CD4-positive, alpha-beta T cell (primary cell): ENCODE measurements at places on chromosomes 7 and 10. TPM values are rescaled to one million over a fixed set of nuclear protein-coding genes. Genes with fewer than 3 reads are reported as not detected.

GRCh38 chr7:2666155-2666554, 21.8 kb upstream of the AMZ1 start:
- no peaks in the 10 kb centered on the region for H3K36me3 ChIP-seq
- peaks cover 3% of the 10 kb centered on the region for H3K27me3 ChIP-seq
- no peak for DNase-seq
- H3K4me1 ChIP-seq = peaks cover 5% of the 10 kb centered on the region
- no peak overlapping the region for H3K4me3 ChIP-seq

- H3K4me1 ChIP-seq = peaks cover 22% of the 10 kb centered on the region
- DNase-seq = peak; percentile 13
- H3K4me3 ChIP-seq = peak overlapping the region; percentile 78
- H3K36me3 ChIP-seq = no peaks in the 10 kb centered on the region
- H3K27me3 ChIP-seq = no peaks in the 10 kb centered on the region
- H3K27ac ChIP-seq = no peak overlapping the region
Measured at GRCh38 chr10:24722676-24723385, 856 bp downstream of the ARHGAP21 start.

DNA sequence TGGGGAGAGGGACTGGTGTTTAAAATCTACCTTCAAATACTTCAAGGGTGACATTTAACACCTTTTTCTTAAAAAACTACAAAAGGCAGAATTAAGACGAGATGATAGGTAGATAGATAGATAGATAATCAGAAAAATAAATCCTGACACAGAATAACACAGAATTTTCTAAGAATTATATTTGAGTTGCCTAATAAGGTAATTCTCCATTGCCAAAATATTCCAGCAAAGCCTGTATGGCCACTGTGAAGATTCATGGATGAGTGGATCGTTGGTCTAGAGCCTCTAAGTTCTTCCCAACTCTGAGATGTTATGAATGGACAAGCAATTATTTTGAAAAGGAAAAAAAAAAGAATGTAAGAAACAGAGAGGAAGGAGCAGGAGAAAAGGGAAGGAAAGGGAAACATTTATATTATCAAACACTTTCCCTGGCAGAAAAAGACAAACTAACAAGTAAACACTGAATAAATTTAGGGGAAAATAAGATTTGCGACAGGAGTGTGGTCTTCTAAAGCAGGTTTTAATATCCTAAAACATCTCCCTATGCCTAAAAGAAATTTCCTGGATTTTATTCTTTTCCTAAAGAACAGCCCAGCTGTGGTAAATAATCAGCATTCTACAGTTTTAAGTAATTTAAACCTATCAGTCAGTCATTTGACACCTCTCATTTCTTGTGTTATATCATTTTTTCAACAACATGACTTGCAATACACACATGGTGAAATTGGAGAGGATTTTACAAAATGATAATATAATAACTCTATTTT, 7.5 kb upstream of the CAV2 start:
- peaks cover 16% of the 10 kb centered on the region for H3K27me3 ChIP-seq
- H3K4me1 ChIP-seq = no peaks in the 10 kb centered on the region
- no peak overlapping the region for H3K27ac ChIP-seq
- H3K36me3 ChIP-seq = no peaks in the 10 kb centered on the region

Gene CALML3
- total RNA-seq = not detected

Gene FAM20C
- 1.7 TPM for total RNA-seq

Gene SORCS3
- total RNA-seq = 1.7 TPM

Gene ENKUR
- not detected for total RNA-seq

DNA sequence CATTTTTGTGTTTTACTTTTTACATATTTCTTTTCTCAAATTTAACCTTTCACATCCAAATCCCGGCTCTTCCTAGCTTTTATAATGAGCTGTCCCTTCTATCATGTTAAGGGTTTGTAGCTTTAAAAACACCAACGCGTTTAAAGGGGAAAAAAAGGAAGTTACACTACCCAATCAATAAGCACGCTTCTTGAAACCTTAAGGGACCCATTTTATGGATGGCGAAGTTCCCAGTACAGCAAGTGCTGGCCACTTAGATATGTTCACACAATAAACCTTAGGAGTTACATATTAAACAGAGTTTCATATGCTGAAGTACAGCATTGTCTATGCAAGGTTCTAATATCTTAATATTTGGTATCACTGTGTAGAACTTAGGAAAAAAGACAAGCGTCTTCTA, 1.8 kb downstream of the GNG11 start:
- H3K27me3 ChIP-seq = peaks cover 26% of the 10 kb centered on the region
- no peaks in the 10 kb centered on the region for H3K36me3 ChIP-seq
- DNase-seq = no peak
- H3K4me3 ChIP-seq = no peak overlapping the region
- H3K4me1 ChIP-seq = peaks cover 9% of the 10 kb centered on the region

DNA sequence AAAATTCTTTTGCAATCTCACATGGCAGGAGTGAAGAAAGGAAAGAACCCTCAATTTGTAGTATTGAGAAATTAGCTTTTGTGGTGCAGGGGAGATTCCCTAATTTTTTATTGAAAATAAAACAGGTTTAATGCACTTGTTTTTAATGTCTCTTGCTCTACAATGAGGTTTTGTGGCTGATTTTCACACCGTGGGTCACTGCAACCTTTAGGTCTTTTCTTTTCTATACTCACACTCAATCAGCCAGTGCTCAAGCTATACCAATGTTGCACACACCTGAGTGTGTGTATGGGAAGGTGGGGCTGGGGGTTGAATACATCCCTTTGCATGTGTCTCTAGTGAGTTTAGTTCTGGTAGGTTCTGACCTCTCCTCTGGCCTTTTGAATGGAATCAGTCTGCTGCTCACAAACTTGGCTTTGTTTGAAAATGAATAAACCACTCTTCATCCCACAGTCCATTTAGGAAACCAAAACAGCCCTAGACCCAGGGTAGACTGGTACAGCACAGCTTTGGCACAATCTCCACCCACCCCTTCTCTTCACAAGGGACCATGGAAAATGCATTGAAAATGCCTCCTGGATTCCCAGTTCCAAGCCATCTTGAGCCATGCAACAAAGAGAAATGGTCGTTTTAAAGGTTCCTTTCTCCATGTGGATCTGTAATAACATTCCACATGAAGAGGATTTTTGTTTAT, 411.5 kb downstream of the SFMBT2 start:
- no peaks in the 10 kb centered on the region for H3K36me3 ChIP-seq
- no peaks in the 10 kb centered on the region for H3K27me3 ChIP-seq
- H3K4me3 ChIP-seq = no peak overlapping the region
- DNase-seq = no peak

DNA sequence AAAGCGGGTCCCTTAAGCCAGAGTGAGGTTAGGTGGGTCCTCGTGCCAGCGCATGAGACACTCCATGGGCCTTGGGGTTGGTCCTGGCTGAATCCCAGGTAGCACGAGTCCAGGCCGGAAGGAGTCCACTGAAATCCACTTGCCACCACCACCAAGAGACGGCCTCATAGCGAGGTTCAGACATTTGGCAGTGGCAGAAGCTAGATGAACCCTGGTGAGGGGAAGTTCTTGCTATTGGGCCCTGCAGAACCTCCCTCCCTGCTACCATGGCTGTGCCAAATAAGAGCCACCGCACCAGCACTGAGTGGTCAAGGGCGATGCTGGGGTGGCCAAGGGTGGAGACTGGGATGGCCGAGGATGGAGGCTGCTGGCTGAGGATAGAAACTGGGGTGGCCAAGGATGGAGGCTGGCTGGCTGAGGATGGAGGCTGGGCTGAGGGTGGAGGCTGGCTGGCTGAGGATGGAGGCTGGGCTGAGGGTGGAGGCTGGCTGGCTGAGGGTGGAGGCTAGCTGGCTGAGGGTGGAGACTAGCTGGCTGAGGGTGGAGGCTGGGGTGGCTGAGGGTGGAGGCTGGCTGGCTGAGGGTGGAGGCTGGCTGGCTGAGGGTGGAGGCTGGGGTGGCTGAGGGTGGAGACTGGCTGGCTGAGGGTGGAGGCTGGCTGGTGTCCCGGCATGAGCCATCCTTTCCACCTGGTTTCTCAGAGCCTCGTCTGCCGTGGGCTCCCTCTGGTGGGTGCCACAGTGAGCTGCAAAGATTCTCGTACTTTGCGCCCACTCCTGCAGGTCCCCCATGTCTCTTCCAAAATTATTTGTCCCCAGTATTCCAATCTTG, 88.2 kb downstream of the ELFN1 start:
- no peaks in the 10 kb centered on the region for H3K36me3 ChIP-seq
- peaks cover 3% of the 10 kb centered on the region for H3K4me1 ChIP-seq
- peaks cover 9% of the 10 kb centered on the region for H3K27me3 ChIP-seq
- no peak overlapping the region for H3K27ac ChIP-seq

GRCh38 chr7:64886956-64887545, 16.0 kb upstream of the ZNF273 start:
- no peaks in the 10 kb centered on the region for H3K36me3 ChIP-seq
- no peak overlapping the region for H3K4me3 ChIP-seq
- DNase-seq = no peak
- peaks cover 39% of the 10 kb centered on the region for H3K4me1 ChIP-seq
- no peak overlapping the region for H3K27ac ChIP-seq
- peaks cover 51% of the 10 kb centered on the region for H3K27me3 ChIP-seq

Gene UCN3
- total RNA-seq = not detected

- no peak overlapping the region for H3K27ac ChIP-seq
- no peaks in the 10 kb centered on the region for H3K36me3 ChIP-seq
Measured at GRCh38 chr7:99824091-99824490, 3.7 kb upstream of the CYP3A43 start.

DNA sequence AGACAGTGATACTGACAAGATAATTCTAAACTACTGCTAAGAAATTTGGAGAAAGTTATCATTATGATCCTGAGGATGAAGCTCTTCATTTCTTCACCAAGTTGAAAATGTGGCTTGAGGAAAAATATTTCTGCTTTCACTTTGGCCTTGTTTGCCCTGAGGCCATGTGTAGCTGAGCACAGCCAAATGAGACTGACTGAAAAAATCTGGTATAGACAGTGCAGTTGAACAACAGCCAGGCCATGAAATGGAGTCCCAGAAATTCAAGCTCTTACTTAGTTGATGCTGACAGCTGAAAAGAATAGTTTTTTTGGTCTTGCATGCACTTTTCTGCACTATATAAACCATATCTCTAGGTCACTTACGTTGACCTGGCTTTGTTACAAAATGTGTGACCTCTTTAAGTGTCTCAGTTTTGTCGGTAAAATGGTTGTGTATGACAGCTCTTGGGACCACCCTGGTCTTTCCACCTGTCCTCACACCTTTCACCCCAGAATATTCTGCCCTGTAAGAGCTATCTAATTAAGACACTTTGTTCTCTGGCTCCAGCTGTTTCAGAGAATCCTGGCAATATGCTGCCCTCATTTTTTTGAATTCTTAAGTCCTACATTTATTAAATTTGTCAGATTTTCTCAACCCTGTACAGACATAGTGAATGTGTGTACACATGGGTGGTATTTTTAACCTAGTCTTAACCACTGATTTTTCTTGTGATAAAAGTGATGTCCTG, 91.3 kb downstream of the CD36 start:
- H3K27ac ChIP-seq = no peak overlapping the region
- H3K27me3 ChIP-seq = no peaks in the 10 kb centered on the region
- no peaks in the 10 kb centered on the region for H3K36me3 ChIP-seq
- DNase-seq = no peak

DNA sequence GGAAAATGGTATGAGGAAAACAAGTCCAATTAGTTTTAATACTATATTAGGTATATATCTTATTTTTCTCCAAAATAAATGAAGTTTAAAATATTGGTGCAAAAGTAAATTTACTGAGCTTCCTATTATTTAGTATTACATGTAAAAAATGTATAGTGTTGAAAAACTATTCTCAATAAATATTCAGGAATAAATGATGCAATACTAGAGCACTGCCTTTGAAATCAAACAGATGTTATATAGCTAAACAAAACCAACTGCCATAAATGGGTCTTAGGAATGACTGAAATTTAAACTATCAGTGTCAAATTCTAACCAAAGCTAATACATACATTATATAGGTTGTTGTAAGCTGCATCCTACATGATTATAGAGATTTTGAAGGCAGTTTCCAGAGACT, 1434.0 kb upstream of the LRRTM3 start:
- no peak overlapping the region for H3K4me3 ChIP-seq
- H3K27me3 ChIP-seq = no peaks in the 10 kb centered on the region
- H3K36me3 ChIP-seq = no peaks in the 10 kb centered on the region
- DNase-seq = no peak
- H3K4me1 ChIP-seq = no peaks in the 10 kb centered on the region

DNA sequence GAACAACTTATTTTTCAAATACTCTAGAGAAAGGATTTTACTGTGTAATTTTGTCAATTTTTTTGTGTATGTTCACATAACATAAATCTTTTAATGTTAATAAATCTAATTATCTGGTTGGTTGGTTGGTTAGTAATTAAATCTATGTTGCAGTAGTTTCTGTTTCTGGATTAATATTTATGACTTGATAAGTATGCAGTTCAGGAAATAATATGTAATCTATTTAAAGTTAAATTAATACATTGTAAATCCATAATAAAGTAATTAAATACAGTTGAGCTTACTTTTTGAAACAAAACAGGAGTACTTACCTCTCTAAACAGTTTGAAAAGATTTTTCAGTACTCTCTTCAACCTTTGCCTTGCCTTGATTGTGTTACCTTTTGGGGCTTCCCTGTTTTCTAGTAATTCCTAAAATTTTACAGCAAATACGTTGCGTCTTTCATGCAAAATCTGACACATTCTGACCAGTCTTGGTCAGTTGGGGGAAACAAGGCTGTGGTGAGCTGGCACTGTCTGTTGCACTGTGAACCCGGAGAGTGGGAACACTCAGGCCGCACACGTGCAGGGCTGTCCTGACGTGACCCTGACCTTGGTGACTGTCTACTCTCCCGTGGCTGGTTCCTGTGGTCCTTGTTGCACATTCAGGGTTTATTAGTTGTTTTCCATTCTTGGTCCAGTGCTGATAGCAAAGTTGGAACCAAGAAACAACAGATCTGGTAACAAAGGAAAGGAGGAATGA, 45.6 kb upstream of the FGL2 start:
- no peak overlapping the region for H3K27ac ChIP-seq
- H3K27me3 ChIP-seq = no peaks in the 10 kb centered on the region
- no peaks in the 10 kb centered on the region for H3K4me1 ChIP-seq
- no peak for DNase-seq
- no peak overlapping the region for H3K4me3 ChIP-seq

GRCh38 chr10:101484175-101484745, 103.8 kb downstream of the POLL start:
- peaks cover 7% of the 10 kb centered on the region for H3K36me3 ChIP-seq
- H3K27me3 ChIP-seq = no peaks in the 10 kb centered on the region
- H3K27ac ChIP-seq = no peak overlapping the region
- H3K4me1 ChIP-seq = no peaks in the 10 kb centered on the region
- DNase-seq = no peak
